ENCODE measurements at places on chromosomes 2 and 18.

GRCh38 chr2:66127061-66127460 is 307.9 kb upstream of the MEIS1 start:
- no peak for DNase-seq

DNA sequence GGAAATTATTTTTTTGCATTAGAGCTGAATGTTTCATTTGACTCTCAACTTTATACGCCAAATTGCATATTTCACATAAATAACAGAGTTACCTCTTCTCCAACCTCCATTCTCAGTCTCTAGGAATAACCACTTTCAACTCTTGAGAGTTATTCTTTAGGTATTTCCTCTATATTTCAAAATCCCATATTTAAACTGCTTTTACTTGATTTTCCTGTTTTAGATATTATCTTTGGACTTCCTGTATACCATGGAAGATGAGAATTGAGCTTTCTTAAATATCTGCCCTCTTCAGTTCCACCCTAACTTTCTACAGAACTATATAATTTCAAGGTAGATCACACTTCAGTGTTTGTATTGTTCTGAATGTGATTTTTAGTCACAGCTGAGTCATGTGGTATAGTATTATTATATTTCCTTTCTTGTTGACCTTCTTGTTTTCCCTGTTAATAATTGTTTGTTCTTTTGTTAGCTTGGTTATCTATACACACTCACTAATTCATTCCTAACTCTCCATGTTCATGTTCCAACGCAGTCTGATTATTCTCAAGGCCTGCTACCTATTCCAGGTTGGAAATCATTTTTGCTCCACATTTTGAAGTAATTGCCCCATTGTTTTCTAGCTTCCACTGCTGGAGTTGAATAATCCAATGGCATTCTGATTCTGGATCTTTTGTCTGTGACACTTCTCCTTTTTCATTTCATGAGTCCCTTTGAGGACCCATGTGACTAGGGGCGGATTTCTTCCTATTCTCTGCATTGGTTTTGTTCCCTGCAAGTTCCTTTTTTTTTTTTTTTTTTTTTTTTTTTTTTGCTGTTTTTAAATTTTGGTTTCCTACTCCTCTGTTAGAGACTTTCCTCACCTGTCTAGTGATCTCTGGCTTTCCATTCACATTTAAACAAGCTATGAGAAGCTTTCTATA is 156.8 kb upstream of the RBMS1 start:
- DNase-seq: no peak

DNA sequence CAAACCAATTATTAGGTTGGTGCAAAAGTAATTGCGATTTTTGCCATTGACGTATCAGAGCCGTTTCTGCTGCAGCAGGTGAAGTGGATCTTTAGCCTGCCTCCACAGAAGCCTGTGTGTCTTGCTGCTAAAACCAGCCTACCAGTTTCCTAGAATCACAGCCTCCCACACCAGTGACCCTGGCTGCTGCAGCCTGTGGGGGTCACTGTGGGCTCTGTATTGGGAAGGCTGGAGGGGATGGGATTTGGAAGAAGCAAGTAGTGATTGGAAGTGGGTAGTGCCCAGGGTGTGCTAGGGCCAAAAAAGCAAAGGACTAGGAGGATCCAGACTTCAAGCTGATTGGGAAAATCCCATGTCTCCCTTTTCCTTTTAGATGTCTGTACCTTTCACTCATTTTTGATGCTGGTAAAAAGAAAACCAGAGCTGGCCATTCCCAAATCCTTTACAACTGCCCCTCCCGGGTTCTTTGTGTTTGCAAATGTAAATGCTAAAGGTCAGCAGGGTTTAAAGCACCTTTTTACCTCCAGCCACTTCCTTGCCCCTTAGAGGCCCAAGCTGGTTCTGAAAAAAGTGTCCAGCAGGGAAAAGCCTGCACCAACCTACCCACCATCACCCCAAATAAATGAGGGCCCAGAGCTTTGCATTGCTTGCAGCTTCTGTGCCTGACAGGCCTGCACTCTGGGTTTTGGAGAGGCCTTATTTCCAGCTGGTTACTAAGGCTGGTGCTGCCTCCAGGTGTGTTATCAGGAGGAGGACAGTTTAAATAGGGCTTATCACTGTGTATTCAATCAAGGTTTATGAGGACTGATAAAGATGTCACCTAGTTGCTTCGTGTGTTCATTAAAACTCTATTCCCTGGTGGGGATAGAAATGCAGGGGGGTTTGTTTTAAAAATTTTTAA is 172.0 kb downstream of the MIB1 start:
- DNase-seq: no peak

- DNase-seq: no peak
Observed at GRCh38 chr2:198639580-198639979, 818.2 kb downstream of the SATB2 start.

DNA sequence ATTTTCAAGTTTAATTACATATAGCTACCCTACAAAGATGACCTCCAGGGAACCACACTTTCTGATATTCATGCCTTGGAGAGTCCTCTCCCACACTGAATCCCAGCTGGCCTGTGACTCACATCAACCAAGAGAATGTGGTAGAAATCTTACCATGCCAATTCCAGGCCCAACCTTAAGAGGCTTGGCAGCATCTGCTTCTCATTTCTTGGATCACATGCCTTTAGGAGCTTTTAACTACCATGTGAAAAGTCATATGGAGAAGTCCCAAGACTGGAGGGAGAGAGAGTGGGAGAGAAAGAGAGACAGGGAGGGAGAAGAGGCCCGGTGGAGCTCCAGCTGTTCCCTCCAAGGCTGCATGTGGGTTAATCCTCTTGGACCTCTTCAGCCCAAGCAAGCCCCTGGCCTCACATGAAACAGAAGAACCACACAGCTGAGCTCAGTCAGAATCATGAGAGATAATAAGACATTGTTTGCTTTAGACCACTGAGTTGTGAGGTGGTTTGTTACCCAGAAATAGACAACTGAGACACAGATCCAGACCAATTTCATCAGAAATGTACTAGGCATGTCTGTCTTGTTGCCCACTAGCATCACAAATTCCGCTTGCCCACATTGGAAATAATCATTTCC is 190.7 kb downstream of the MTCL1 start:
- DNase-seq: no peak

DNA sequence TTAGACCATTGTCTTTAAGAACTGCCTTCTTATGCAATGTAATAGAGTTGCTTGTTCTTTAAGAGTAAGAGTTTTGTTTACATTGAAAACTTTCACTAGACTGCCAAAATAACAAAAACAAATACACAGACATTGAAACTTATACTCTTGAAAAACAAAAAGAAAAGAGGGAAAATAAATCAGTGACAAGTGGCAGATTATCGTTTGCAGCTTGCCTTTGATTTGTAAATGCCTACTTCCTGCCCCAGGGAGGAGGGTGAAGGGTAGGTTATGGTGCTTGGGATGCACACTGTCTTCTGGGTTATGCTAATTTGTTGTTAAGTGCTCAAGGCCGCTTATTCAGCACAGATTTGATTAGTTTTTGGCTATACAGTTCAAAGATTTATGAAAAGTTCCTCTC is 198.7 kb downstream of the TGIF1 start:
- no peak for DNase-seq

GRCh38 chr2:122156176-122156890 is 400.9 kb downstream of the TSN start:
- no peak for DNase-seq

- no peak for DNase-seq
Observed at GRCh38 chr18:44876755-44877154, 196.1 kb downstream of the SETBP1 start.

DNA sequence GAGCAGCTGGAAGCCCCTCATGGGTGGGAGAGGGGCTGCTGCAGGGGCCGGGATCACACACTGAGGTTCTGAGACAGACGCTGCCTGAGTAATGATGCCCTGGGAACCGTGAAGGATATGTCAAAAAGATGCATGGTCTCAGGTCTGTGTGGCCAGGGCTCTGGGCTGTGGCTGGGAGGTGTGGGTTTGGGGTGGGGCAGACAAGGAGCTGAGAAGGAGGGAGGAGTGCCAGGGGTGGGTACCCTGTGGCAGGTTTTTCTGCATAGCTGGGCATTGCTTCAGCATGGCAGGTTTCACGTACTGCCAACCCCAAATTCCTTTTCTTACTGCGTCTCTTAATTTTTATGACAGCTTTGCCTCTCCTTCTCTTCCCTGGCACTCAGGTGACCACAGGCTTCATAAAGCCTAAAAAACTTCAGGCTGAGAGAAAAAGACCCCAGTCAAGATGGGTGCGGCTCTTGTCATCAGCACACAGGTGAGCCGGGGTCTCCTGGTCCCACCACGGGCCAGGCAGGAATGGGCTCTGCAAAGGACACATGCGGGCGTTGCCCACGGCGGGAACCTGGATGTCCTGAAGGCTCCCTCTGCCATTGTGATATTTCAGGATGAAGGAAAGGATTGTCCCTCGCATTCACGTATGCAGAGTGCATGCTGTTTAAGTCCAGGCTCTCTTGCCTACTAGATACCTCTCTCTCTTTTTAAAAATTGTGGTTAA is 18.0 kb downstream of the MALL start:
- no peak for DNase-seq

DNA sequence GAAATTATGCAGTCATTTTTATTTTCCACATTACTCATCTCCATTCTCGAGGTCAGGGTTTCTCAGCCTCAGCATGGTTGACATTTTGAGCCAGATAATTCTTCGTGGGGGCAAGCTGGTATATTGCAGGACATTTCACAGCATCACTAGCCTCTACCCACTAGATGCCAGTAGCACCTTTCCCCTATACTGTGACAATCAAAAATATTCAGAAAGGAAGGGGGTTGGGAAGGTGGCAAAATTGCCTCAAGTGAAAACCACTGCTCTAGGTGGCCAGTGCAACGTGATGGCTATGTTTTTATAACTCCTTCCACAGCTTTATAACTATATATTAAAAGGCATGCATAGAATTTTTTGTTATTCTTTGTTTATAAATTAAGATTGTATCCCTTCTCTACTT is 294.5 kb downstream of the CNTNAP5 start:
- DNase-seq: no peak

DNA sequence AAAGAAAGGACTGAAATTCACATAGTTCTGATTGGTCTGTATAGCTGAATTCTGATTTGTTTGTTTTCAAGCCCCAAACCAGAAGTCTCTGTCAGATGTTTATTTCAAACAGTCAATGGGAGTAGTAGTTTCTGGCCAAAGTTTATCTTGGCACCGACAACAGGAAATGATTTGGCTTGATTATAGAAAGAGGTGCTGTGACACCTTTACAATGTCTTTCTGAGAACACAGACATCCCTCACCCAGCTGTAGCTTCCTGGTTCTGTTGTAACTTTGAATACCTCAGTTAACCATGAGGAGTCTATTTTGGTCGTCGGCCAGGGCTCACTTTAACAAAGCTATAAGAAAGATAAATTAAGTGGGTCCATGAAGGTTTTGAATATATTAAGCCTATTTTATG is 545.0 kb upstream of the ZNF804A start:
- DNase-seq: no peak

- DNase-seq: no peak
Observed at GRCh38 chr2:230796280-230796862, 68.4 kb upstream of the ITM2C start.

DNA sequence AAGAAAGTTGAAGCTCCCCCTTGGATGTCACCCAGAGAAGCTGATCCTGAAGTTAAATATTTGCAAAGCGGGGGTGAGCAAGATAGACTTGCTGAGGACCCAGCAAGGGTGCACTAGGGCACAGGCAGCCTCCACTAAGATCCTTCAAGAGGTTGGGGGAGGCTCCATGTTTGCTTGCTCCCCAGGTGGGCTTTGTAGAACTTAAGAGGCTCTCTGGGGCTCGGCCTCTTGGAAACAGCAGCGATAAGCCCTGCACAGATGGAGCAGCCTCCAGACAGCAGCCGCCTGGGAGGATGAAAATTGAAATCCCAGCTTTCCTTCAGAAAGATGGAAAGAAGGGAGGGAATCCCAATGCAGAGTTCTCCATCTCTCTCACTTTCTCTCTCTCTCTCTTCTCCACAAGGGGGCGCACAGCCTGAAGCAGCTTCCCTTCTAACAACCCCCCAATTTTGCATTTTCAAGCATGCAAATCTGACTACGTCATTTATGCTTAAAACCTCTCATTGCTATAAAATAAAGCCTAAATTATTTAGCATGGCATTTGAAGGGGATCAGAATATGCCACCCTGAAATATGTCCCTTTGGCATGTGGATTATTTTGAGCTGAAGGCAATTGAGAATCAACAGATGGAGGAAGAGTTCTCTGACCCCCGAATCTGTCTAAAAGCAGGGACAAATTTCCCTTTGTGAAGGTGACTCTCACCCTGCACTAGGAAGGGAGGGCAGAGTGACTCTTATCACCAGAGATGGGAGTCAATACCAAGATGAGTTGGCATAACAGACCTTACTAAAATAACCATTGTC is 185.7 kb upstream of the KLHL29 start:
- DNase-seq: no peak

GRCh38 chr2:239377591-239377990 is 23.2 kb downstream of the HDAC4 start:
- DNase-seq: no peak

DNA sequence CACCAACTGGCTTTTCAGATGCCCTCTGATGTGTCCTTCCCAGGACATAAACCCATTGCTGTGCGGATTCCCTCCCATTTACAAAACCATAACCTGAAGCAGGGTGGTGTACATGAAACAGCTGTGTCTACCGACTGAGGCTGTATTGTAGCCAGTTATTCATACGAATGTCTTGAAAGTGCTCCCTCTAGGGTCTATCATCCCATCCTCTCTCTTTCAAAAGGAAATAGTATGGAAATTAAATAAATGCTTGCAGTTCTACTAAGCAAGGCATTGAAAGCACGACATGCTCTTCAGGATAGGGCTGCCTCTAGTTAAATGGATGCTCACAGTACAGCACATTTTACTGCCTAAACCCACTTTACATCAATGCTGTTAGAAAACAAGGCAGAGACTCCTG is 112.2 kb upstream of the PXDN start:
- no peak for DNase-seq

DNA sequence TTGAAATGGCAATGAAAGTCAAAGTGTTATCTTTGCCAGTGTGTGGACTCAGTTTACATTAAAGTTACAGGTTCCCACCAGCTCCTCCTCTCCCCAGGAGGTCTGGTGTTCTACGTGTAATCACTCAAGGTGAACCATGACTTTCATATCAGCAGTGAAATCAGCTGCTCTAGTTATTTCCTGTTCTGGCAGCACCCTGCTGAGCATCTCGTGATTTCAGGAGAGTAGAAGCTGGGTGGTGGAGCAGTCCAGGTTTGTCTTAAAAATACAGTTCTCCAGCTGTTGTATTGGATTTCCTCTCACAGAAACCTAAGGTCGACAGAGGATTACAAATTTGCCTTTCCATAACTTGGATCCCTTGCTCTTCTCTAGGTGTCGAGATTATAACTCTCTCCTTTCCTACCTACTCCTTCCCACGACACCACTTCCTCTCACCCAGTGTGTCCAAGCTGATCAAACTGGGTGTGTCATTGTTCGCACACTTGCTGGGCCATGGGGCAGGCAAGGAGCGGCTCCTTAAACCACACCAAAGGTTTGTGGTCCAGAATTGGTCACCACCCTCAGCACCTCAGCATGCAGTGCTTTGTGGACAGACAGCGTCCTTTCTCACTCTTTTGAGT is 13.0 kb upstream of the ARHGAP25 start:
- no peak for DNase-seq

- DNase-seq: no peak
Observed at GRCh38 chr2:70708376-70709199, 59.4 kb downstream of the ADD2 start.
